ENCODE measurements at places on chromosomes 4 and X. TPM values are rescaled to one million over a fixed set of nuclear protein-coding genes. Genes with fewer than 3 reads are reported as not detected.

Gene FATE1
- polyA plus RNA-seq, result 1.0 TPM

Gene PPEF2
- polyA plus RNA-seq, result 0.01 TPM

Gene STOX2
- polyA plus RNA-seq, result 2.0 TPM

Gene RLIM
- 7.4 TPM for polyA plus RNA-seq

Gene PGAM4
- 0.08 TPM for polyA plus RNA-seq

Gene TLR8
- 27.1 TPM for polyA plus RNA-seq

Gene MSN
- polyA plus RNA-seq, result 371 TPM

Gene HELQ
- 5.2 TPM for polyA plus RNA-seq

Gene FANCB
- polyA plus RNA-seq, result 0.25 TPM

Gene DACH2
- polyA plus RNA-seq, result not detected

Gene BCAP31
- 180 TPM for polyA plus RNA-seq

Gene TXLNG
- 8.8 TPM for polyA plus RNA-seq

Gene TEX13C
- not detected for polyA plus RNA-seq

Gene GUCY2F
- polyA plus RNA-seq, result 0.03 TPM

Measured in lung (tissue), 17 donors.